ENCODE measurements at places on chromosomes 12 and 14. TPM values are rescaled to one million over a fixed set of nuclear protein-coding genes. Genes with fewer than 3 reads are reported as not detected.

Gene PPP1R1A
- total RNA-seq, result not detected

DNA sequence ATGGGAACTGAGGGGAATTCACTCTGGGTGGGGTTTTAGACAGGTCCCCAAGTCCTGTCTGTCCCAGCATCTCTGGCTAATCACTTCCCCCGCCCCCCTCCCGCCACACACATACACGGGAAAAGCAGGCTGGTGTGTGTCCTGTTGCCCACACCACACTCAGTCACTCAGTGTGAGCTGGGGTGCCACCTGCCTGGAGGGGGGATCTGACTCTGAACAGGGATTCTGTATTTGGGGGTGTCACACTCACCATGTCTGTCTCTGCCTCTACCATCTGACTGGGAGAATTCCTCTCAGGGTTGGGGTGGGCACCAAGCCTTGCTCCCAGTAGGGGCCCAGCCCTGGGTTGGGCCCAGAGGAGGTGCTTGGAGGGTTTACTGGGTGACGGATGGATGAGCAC, 31.1 kb downstream of the SH2B3 start:
- no peak for DNase-seq

DNA sequence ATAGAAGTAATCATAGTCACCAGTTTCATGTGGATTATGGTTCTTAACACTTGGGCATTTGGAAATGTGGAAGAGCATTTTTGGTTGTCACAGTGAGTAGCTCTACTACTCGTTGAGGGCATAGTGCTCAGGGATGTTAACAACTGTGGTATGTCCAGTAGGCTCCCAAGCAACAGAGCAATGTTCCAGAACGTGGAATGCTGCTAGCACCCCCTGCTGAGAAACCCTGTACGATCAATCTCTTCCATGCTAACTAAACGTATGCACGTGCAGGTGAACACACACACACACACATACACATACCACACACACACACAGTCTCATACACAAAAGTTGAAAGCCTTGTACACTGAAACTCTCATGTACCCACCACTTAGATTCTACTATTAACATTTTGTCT, 16.6 kb upstream of the GNPTAB start:
- no peak for DNase-seq

DNA sequence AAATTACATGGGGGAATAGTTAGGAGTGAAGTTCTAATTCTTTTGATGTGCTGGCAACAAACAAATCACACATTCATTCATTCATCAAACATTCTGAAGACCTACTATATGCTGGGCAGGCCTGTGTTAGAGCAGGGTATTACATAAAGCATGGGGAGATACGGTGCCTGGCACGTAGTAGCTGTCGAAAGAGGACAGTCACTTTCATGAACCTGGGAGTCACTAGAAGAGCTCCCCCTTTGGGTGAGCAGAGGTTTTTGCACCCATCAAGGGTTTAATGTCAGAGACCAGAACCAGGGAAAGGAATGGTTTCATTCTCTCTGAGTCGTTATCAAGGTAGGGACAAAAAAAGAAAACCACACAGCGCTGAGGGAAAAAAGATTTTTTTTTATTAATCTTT, 10.0 kb downstream of the LHX5 start:
- no peak for DNase-seq

- DNase-seq, result no peak
These were observed 4.3 kb downstream of the GALNT9 start for GRCh38 chr12:132324841-132325732.

Gene KRT1
- 5.6 TPM for total RNA-seq

All from naive thymus-derived CD4-positive, alpha-beta T cell (primary cell).